ENCODE measurements at places on chromosomes 7 and 10.
A peak's percentile ranks its signal among the peaks of the same experiment; 100 is the strongest.

DNA sequence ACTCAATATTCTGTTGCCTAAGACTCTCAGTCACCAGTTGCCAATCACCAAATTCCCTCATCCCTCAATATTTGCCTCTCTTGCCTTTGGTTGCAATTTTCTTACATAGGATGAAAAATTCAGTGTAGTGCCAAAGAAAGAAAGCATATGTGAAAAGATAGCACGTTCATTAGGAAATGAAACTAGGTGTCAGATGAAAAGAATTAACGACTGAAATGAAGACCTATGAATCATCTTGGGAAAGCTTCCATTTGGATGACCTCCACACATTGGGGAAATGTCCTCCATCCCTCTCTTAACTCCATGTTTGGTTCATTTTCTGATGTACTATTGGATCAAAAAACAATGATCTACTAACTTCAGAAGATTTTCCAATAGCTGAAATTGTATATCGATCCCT is 145.1 kb upstream of the MEOX2 start:
- DNase-seq, result no peak

- peak; percentile 50 for DNase-seq
These were observed 39.0 kb downstream of the ADK start for GRCh38 chr10:74189999-74190421.

DNA sequence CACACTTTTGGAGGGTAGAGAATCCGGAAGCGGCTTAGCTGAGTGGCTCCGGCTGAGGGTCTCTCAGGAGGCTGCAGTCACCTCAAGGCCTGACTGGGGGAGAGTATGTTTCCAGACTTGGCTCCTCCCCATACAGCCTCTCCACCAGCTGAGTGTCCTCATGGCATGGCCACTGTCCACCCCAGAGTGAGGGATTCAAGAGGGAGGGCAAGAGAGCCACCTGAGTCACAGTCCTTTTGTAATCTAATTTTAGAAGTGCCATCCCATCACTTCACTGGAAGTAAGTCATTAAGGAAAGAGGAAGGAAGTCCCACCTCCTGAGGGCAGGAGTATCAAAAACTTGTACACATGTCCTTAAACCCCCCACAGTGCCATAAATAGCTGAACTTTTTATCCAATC is 134.0 kb downstream of the GLI3 start:
- DNase-seq, result no peak

- no peak for DNase-seq
These were observed 14.6 kb downstream of the AGAP3 start for GRCh38 chr7:151100921-151101320.

DNA sequence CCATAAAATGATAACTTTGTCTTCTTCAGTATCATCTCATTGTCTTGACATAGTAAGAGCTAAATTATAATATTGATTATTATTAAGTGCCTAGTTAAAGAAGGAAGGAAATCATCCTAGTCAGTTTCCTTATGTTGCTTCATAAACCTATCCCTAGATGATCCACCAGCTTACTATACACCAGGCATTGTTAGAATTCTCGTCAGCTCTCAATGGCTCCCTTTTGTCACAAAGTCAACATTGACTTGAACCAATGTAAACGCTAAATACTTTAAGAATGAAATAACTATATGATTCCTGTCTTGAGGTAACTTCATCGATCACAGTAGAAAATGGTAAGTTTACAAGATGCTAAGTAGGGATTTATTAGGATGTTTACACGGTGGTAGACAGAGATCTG is 1162.9 kb downstream of the CNTNAP2 start:
- DNase-seq, result no peak

- DNase-seq, result no peak
These were observed 77.0 kb upstream of the SEMA3A start for GRCh38 chr7:84271543-84271942.

DNA sequence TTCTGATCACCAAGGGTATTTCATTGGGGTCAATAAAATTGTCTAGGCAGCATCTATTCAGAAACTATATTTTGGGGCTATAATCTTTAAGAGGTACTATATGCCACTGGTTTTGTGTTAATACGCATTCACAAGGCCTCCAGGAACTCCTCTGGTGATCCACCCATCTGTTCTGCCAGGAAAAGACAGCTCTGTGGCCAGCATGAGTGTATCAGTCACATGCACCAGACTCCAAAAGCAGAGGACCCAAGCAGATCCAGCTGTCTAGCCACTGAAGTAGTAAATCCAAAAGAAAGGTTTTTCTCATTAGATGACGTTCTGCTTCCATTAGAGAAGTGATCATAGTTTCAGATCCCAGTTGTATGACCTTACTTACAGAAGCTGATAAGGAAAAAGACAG is 199.6 kb upstream of the CELF2 start:
- DNase-seq, result no peak

DNA sequence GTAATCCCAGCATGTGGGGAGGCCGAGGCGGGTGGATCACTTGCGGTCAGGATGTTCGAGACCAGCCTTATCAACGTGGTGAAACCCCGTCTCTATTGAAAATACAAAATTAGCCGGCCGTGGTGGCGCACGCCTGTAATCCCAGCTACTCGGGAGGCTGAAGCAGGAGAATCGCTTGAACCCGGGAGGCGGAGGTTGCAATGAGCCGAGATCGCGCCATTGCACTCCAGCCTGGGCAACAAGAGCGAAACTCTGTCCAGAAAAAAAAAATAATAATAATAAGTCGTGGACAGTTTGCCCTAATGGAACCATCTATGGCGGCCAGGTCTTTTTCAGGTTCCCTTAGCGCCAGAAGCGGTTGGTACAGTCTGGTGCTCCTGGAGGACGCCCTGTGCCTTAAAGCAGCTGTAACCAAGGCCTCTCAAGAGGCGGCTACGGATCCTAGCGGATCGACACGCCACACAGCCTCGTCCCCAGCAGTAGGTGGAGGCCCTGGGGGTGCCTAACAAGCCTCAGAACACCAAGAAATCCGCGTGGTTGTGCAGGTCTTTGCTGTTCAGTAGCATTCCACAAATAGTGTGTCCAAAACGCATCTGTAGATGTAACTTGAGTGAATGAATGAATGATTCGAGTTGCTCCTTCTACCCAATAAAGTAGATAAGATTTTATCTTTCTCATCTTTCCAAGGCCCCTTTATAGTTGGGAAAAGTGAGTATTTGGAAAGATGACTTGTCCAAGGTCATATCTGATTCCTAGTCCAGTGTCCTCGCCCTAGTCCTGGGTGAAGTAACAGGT is 982 bp downstream of the PGAM1 start:
- DNase-seq, result no peak

DNA sequence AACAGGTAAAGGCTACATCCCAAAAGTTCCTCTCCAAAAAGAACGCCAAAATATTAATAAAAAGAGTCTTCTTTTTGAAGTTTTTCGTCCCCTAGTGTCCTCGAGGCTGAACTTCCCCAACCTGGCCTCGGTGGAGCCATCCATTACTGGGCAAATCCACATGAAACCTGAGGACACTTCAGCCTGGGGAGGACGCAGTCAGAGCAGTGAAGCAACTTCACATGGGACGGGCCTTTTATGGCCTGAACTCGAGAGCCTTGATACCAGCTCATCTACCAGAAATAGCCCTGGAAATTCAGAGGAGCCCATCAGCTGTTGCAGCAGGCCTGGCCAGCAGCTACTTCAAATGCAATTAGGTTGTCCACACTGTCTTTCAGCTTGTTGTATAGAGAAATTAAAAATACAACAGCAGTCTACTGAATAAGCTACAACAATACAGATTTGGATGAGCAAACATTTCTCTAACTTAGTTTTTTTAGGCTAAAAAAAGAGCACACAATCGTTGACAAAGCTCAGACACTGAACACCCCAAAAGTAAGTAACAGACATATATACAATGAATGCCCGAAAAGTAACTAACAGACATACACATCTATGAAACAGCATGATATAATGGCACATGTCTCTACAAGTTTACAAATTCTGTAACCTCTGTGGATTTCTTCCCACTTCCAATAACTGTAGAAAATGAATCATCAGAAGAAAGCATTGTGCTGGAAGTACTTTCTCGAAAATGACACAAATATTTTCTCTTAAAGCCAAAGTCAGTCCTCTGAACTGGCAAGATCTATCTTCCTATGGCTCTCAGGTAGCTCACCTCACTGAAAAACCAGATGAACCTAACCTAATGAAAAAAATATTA is at the start of gene SVIL:
TSS of gene SVIL (minus strand) at position 208 of the 862 bp plus-strand sequence. CDS start 79,913 bp downstream, outside the sequence.
- no peak for DNase-seq

DNA sequence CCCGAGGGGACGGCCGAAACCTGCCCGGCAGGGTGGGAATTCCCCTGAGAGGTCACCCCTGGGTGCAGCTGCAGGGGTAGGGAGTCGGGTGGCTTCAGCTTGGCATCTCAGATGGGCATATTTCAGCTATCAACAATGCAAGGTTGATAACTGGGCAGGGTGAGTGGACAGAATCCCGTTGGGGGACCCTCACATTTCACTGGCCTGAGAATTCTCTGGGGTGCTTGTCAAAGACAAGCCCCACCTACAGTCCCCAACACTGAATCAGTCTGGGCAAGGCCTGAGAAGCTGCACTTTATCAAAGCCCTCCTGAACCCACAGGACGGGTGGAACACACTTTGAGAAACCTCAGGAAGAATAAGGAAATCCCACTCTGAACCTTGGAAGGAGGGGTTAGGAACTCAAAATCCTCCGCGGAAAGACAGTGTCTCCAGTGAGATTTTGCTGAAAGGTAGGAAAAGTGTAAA is 3.1 kb downstream of the RGS10 start:
- peak; percentile 37 for DNase-seq

Data from GM10248 (cell line).